Astrocyte (in vitro differentiated cells and primary cell): ENCODE measurements at places on chromosomes 4 and X. TPM values are rescaled to one million over a fixed set of nuclear protein-coding genes. Genes with fewer than 3 reads are reported as not detected.

DNA sequence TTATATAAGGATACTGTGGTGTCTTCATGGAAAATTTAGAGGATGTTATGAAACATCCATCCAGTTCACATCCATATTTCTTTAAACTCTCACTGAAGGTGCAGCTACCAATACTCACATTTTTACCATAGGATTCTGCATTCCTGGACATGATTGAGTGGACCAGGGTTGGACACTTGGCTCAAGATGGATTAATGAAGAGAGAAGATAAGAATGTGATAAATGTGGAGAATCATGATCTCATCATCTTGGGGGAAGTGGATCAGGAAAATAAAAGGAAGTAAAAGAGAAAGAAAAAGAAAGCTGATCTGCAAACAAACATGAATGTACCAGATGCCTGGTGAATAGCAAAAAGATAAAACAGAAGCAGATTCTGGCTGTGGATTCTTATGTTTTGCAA is 175.4 kb downstream of the NPFFR2 start:
- DNase-seq, result no peak
- H3K36me3 ChIP-seq, result no peaks in the 10 kb centered on the region

- no peak overlapping the region for H3K27ac ChIP-seq
- no peak for DNase-seq
- no peak overlapping the region for H3K4me3 ChIP-seq
- H3K36me3 ChIP-seq, result no peaks in the 10 kb centered on the region
- H3K27me3 ChIP-seq, result no peaks in the 10 kb centered on the region
Measured at GRCh38 chrX:79412166-79412565, 45.0 kb upstream of the ITM2A start.

- H3K4me3 ChIP-seq, result no peak overlapping the region
- H3K27me3 ChIP-seq, result no peaks in the 10 kb centered on the region
- no peak overlapping the region for H3K27ac ChIP-seq
- DNase-seq, result no peak
Measured at GRCh38 chr4:3407930-3408792, 33.6 kb upstream of the HGFAC start.

GRCh38 chrX:112760697-112761096 is 79.9 kb downstream of the AMOT start:
- peak; percentile 39 for DNase-seq
- H3K4me3 ChIP-seq, result no peak overlapping the region
- H3K4me1 ChIP-seq, result no peaks in the 10 kb centered on the region
- H3K36me3 ChIP-seq, result no peaks in the 10 kb centered on the region
- H3K27ac ChIP-seq, result no peak overlapping the region
- H3K27me3 ChIP-seq, result no peaks in the 10 kb centered on the region

The S100P gene
- total RNA-seq, result not detected in 2 replicates
